ENCODE measurements at places on chromosomes 12 and 14.

DNA sequence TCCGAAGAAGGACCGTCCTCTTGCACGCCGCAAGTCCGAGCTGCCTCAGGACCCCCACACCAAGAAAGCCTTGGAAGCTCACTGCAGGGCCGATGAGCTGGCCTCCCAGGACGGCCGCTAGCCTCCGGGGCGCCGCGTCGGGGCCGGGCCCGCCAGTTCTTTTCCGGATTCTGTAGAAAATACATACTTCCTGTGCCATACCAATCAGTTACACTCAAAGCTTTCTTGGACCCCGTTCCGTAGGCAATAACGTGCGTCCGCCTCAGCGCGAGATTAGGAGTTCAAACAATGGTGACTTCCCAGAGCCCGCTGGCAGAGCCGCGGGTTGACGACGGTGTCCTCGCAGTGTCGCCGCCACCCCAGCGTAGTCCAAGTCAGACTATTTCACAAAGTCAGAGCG lies 39.2 kb upstream of the DYNC1H1 start:
- DNase-seq = no peak

DNA sequence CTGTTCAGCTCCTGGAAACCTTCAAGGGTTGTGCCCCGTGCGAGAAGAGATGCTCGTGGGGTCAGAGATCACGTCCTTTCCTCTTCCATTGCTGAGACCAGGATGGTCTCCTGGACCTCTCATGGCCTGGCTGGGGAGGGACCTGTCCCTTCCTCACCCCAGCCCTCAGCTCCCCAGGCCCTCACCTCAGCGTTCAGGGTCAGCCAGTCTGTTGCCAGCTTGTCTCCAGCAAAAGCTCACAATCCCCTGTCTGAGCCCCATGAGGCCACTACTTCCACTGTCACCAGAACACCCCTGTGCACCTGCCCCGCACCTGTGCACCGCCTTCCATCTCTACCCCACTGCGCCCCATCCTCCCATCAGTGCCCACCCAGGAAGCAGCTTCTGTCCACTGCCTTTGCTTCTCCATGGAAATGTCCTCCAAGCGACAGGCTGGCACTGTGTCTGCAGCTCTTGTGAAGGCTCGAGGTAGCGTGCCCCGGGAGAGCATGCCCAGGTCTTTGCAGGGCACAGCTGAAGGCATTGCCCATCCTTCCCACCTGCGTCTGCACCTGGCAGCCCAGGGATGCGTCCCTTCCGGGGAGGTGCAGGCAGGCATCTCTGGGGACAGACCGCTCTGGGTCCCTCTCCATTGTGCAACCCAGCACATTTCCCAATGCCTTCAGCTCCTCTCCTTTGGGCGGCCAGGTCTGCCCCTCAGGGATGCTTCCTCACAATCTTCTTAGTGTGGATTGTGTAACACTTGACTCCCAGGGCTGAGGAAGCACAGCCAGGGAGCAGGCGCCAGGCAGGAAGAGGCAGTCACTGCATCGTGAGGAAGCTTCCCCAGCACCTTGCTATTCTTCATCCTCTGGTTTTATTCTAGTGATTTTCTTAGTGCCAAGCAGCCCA lies 179.6 kb downstream of the ADGRD1 start:
- DNase-seq = peak; percentile 76

- DNase-seq = no peak
Observed at GRCh38 chr12:10169104-10169503, 2.8 kb downstream of the OLR1 start.

GRCh38 chr12:128571906-128572810 lies 251.6 kb downstream of the SLC15A4 start:
- DNase-seq = no peak

DNA sequence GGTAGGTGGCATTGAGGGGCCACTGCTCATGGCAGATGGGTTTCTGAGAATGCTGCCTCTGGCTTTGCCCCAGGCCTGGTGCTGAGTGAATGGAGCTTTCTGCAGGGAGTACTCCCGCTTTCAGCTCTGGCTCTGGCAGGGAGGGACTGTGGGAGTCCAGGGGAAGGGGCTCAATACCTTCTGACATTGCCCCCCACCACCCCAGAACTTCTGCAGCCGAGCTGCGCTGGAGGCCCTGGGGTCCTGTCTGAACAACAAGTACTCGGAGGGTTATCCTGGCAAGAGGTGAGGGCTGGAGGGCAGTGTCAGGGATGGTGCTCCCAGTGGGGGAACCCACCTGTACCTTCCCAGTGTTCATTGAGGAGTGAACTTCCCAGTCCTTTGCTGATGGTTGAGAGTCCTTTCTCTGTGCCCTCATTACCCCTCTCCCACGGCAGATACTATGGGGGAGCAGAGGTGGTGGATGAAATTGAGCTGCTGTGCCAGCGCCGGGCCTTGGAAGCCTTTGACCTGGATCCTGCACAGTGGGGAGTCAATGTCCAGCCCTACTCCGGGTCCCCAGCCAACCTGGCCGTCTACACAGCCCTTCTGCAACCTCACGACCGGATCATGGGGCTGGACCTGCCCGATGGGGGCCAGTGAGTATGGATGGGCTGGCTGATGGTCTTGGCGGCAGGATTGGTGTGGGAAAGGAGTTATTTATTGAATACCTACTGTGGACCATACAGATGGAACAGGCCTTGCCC lies 1.9 kb downstream of the SHMT2 start:
- DNase-seq = no peak

DNA sequence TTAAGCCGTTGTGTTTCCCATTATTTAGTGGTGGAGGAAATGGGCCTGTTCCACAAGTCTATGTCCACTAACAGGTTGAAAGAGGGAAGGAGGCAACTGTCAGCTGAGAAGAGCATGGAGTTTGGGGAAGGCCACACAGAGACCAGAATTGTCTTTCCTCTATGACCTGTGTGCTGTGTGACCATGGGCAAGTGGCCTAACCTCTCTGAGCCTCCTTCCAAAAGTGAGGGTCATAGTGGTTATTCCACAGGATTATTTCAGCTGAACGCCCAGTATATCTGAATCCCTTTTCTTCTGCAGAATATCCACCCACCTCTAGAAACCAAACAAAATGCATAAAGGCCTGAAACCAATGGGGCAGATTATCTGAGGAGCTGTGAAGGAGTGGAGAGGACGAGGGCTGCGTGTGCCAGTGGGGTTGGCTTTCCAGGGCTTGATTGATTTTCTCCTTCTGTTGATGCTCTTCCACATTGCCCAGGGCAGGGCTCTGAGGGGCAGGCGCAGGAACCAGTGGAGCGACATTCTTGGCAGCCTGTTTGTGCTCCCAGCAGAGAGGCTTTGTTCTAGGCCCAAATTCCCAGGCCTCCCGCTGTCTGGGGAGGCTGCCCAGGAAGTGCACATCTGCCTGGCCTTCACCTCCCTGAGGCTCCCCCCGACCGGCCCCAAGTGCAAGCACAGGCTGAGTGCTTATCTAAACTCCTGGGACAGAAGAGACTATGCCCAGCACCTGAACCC lies 452.7 kb downstream of the BCL11B start:
- peak; percentile 11 for DNase-seq

DNA sequence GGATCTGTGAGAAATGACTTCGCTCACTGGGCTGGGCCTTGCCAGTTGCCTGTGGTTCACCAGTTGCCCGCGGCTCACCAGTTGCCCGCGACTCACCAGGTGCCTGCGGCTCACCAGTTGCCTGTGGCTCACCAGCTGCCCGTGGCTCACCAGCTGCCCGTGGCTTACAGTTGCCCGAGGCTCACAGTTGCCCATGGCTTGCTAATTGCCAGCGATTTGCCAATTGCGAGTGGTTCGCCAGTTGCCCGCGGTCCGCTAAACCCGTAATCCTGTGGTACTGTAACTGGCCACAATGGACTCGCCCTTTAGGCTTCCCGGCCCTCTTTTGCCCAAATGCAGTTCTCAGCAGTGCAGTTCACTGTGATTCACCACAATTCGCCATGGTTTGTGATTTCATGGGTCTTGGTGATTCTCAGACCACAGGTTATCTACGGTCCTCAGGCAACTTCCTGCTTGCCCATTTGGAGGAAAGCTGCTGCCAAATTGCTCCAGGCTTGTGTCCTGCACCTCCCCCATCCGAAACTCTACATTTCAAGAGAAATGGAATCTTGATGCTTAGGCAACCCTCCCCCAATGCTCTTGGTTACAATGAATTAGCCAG lies 15.0 kb upstream of the MEG3 start:
- no peak for DNase-seq

DNA sequence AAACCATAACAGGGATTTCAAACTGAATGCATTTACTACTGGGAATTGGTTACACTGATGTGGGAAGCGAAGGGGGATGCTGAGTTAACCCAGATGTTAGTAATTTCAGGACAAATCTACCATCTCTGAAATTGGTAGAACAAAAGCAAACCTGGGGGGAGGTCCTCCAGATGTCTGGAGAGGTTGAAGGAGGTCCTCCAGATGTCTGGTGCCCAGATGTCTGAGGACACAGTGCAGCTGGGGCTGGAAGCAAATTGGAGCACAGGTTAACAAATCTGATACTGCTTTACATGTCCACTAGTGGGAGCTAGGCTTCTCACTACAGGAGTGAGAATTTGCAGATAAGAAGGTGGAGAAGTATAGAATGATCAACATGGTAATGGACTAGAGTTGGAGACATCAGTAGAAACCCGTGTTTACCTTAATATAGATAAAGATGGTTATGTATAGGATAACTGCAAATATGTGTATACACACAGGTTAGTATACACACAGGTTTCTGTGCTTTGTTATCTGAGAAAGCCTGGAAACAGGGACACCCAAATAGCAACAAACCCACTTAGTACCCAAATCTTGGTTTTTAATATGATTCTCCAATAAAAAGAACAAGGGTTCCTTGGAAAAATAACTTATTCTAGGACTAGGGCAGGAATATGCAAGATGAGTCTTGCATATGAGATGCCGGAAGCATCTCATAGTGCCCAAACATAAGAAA lies 162.5 kb downstream of the C12orf50 start:
- DNase-seq = no peak

GRCh38 chr12:57738661-57739237 lies at the start of gene AGAP2:
TSS of gene AGAP2 (minus strand) at chr12:57738742. CDS start at chr12:57738246, 496 bp downstream.
- no peak for DNase-seq

- DNase-seq = no peak
Observed at GRCh38 chr12:6832125-6832524, 3.9 kb downstream of the P3H3 start.

- DNase-seq = no peak
Observed at GRCh38 chr12:41032386-41032785, 155.7 kb upstream of the PDZRN4 start.

DNA sequence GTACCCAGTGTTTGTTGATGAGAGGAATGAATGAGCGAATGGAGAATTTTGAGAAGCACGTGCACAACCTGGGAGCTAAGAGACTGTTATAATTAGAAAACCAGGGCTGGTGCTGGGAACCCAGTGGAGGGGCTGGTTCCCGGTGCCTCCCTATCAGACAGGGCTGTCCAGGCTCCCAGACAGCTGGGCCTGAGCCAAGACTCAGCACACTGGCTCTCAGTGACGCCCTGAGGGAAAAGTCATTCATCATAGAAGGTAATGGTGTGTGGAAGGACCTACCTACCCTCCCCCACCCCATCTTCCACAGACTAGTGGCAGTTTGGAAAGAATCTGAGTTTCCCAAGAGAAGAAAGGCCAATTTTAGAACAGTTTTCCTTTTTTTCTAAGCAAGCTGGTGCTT lies 34.7 kb downstream of the KCNA5 start:
- no peak for DNase-seq

DNA sequence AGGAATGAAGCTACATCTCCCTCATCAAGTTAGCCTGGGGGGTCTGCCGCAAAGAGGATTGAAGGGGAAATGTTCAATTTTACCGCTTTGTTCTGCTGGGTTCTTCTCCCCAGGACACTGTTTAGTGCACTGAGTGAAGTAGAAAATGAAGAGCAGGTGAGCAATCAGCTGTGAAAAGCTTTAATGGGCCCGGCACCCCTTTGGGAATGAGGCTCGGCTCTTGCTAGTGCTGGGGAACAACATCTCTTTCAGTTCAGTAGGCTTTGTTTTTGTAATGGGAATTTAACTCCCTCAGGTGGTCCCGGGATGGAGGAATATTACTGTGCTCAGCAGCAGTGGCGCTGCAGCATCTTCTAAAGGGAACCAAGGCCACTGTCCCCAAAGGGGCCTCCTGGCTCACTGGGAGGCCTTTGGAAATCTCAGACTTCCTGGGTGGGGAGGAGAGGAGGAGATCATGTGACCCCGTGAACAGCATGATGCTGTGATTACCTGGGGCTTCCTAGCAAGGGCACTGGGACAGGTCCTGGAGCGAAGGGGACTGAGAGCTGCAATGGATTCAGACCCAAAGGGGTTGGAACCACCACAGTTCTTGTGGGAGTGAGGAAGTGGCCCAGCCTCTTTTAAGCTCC lies 85.2 kb upstream of the MAX start:
- DNase-seq = no peak

DNA sequence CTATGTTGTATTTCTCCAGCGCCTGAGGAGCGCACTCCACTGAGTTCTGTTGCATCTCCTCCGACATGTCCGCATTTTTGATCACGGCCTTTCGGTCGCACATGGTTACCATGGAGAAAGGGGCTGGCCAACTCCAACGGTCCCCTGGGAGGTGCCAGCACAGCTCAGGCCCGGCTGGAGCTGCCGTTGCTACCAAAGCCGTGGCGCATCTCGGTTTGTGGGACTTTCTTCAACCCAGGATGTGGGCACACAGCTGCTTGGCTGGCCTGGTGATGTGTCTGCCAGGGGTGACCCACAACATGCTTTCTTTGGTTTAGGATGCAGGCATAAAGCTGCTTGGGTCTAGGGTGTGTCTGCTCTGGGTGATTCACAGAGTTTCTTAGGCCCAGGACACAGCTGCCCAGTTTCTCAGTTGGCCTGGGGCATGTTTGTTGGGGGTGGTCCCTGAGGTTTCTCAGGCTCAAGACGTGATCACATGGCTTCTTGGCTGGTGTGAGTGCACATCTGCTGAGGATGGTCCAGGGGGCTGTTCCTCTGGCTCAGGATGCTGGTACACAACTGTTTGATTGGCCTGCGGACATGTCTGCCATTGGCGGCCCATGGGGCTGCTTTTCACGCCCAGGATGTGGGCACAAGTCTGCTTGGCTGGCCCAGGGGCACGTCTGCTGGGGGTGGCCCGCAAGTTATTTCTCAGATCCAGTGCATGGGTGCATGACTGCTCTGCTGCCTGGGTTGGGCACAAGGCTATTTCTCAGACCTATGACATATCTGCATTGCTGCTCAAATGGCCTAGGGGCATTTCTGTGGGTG lies 25.9 kb upstream of the GTF2A1 start:
- no peak for DNase-seq

GRCh38 chr14:96071561-96071960 lies 32.4 kb downstream of the C14orf132 start:
- no peak for DNase-seq

DNA sequence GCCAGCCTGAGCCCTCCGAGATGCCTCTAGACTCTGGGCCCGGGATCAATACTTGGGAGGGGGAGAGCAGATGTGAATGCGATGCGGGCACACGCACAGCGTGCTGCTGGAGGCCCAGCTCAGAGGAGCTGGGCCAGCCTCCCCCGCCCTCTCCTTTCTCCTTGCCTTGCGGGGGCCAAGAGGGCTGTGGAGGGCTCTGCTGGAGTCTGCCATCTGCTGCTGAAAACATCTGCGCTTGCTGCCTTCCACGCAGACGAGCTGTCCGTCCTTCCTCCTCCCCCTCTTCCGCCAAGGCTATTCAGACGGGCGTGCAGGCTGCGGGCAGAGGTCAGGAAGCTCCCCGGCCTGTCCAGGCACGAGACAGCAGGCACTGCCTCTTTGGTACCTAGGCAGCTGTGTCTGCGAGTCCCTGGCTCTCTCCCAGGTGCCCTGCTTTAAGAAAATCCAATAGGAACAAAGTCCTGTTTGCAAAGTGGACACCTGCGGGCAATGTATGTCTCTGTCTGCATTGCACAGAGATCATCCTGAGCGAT lies 75.2 kb downstream of the SPRING1 start:
- DNase-seq = peak; percentile 68

GRCh38 chr14:91731986-91732385 lies at the start of gene CATSPERB:
TSS of gene CATSPERB (minus strand) at chr14:91732086. CDS start at chr14:91729479, 2,607 bp downstream.
- no peak for DNase-seq
